ENCODE measurements at places on chromosomes 3 and 15. TPM values are rescaled to one million over a fixed set of nuclear protein-coding genes. Genes with fewer than 3 reads are reported as not detected.

Gene CTDSPL
- total RNA-seq, result 36.4 TPM

Gene SENP8
- 5.7 TPM for total RNA-seq

Gene WNT7A
- 0.03 TPM for total RNA-seq

Gene DYNC1LI1
- 41.1 TPM for total RNA-seq

Gene SERPINI2
- total RNA-seq, result not detected

Gene FES
- total RNA-seq, result not detected

Gene PRR20G
- total RNA-seq, result not detected

Gene SAMMSON
- total RNA-seq, result 0.78 TPM

DNA sequence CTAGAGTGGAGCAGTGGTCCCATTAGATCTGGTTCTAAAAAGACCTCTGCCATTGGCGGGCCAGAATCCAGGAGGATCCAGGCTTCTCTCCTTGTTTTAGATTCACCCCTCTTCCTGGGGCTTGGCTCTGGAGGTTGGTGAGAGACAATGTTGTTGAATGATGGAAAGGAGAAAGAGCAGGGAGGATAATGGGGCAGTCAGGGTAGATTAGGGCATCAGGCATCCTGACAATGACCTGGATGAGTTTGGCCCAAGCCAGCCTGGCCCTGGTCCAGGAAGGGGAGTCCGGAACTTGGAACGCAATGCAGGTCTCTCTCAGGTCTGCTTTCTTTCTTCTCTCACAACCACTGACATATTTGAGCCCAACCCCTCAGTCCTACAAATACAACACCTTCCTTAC, 260.1 kb upstream of the RASGRP1 start:
- no peak for DNase-seq

GRCh38 chr3:58085616-58086015, 77.4 kb downstream of the FLNB start:
- DNase-seq, result no peak

DNA sequence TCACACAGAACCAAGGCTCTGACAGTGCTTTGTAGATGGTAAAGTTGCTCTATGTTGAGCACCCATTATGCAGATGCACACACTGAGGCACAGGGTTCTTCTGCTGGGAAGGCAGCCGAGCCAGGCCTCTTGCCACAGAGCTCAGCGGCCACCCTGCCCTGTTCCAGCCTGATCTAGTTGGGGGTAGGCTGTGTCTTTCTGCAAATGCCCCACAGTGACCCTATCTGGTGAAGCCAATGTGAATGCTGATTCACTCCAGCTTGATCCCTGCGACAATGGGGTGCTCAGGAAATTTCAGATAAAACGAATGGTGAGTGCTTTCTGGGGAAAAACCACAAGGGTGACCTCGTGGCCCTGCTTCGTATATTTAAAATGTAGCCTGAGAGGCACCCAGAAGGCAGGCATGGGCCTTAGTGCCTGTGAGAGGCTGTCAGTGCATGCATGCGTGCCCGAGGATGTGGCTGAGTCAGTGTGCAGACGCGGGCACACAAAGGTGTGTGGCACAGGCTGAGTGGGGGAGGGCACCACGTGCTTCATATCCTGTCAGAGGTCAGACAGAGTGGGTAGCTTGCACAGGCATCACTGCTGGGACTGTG, 85.7 kb downstream of the ATP2B2 start:
- DNase-seq, result peak; percentile 76

GRCh38 chr3:186821429-186822387, 15.4 kb upstream of the RFC4 start:
- peak; percentile 28 for DNase-seq

GRCh38 chr3:186359078-186359477, 3.0 kb downstream of the DGKG start:
- DNase-seq, result no peak

- DNase-seq, result peak; percentile 78
These were observed 110.5 kb upstream of the RAP2B start for GRCh38 chr3:153051427-153052095.

DNA sequence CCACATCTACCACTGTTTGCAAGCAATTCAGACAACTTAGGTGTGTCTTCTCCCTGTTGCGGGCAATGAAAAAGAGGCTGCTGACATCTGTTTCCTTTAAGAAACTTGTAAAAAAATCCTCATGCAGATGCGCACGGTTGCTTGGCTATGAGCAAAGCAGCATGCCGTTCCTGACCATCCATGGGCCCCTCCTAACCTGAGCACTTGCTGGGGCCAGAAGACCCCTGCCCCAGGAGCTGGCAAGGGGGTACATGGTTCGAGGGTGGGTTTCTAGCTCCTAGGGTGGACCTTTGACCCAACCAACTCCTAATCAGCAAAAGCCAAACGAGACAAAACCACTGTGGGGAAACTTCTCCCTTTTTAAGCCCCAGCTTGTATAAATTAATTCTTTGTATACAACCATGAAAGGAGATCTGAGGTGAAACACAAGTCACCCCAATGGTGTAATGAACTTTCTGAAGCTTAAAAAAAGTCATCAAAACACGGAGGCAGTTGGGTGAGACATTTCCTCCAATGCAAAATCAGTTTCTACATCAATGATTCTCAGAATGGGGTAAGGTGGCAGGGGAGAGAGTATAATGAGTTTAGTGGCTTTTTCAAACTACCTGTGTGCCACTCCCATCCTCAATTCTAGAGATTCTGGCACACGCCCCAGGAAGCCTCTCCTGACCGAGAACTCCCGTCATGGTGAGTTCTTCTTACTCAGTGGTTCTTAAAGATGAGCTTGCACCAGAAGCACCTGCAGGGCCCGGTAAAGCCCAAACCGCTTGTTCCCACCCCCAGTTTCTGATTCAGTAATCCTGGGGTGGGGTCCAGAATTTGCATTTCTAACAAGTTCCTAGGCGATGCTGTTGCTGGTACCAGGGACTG, 44.1 kb downstream of the CPN2 start:
- no peak for DNase-seq

DNA sequence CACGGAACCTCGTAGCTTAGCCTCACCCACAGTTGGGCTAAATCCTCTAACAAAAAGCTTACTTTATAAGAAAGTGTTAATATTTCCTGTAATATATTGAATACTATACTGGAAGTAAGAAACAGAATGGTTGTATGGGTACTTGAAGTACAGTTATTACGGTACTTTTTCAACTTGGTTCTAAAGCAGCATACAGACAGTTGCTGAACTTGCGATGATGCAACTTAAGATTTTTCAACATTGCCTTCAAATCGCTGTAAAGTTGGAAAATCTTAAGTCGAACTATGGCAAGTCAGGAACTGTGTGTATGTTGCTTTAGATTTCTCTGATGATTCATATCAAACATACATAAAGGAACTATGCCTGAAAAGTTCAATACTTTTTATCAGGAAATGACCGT, 204.4 kb upstream of the C2CD4B start:
- DNase-seq, result no peak

DNA sequence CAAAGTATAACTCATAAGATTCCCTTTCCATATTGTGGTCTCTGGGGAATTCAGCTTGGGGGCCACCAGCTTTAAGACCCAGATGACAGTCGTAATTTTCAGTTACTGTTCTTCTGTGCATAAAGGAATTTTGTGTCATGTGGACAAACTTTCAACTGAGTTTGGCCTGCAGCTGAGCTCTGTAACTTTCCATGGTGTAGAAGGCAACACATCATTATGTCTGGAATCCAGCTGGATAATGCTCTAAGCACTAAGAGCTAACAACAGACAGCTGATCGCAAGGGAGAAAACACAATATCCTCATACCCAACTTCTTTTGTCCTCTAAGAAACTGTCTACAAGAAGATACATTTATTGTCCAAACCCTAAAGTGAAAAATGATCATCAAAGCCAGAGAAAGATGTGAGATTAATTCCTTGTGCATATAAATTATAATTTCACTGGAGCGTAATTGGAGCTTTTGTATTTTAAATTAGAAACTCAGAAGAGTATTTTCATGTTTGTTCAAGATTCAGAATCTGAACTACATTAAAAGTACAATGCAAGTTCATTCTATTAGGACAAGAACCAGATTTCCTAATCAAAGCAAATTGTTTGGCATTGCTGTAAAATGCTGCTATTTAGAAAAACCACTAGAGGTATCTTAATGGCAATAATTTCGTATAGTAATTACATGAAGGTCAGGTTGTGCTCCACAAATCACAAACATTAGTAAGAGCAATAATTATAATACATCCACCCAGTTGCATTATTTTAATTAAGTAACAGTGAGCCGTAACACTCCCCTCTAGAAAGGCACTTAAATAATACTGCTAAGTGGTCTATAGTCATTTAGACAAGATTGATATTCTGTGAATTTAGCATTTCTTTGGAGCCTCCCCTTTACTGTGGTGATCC, 218.8 kb downstream of the ATP8B4 start:
- no peak for DNase-seq

DNA sequence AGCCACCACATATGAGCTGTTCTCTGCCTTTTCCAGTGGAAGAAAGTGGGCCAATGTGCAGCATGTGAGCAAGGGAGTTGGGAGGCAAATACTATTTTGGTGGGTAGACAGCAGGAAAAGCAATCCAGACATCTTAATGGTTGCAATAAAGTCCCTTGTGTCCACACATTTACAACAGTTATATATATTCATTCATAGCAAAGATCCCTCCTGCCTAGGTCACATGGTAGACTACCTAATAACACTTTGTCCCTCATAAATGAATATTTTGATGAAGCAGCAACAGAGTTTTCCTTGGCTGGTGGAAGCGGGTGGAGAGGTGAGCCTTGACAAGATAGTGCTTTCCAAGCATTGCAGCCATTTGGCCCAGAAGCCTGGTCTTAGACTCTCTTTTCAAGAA, 6.2 kb upstream of the NSMCE3 start:
- no peak for DNase-seq

DNA sequence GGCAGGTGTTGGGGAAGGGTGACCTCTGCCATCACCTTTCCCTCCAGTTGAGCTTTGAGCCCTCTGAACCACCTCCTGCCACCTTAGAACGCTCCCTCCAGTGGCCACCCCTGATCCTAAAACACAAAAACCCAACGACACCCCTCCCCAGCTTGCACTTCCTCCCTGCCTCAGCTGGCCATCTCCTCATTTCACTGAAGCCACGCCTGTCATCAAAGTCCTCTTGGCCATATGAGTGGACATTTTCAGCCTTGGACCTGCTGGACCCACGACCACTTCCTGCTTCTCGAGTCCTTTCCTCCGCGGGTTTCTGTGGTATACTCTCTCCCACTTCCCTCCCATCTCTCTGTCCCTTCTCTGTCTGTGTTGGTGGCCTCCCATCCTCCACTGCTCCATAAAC, 48.5 kb upstream of the NR2C2 start:
- DNase-seq, result no peak

GRCh38 chr3:180947761-180948390, 35.4 kb downstream of the FXR1 start:
- no peak for DNase-seq

DNA sequence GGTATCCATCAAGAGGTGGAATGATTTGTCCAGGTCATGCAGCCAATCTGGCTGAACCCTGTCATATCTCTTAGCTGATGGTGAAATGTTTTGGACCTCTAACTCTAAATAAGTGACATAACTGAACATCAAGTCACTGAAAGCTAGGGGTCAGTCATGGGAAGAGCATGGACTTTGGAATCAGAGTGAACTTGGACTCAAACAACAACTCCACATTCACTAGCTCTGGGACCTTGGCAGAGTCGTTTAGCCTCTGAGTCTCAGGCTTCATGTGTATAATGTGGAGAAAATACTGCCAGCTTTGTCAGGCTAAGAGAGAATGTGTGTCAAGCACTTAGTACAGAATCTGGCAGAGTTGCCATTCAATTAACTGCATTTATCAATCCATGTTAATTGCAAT, 557.8 kb upstream of the CFAP20DC start:
- DNase-seq, result no peak

DNA sequence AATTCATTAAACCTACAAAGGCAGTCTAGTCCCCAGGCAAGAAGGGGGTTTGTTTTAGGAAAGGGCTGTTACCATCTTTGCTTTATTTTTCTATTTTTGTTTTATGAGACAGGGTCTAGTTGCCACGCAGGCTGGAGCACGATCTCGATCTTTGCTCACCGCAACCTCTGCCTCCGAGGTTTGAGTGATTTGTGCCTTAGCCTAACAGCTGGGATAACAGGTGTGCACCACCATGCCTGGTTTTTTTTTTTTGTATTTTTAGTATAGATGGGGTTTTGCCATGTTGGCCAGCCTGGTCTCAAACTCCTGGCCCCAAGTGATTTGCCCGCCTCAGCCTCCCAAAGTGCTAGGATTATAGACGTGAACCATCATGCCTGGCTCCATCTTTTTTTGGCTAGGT, 4.9 kb downstream of the HIGD1A start:
- DNase-seq, result no peak

DNA sequence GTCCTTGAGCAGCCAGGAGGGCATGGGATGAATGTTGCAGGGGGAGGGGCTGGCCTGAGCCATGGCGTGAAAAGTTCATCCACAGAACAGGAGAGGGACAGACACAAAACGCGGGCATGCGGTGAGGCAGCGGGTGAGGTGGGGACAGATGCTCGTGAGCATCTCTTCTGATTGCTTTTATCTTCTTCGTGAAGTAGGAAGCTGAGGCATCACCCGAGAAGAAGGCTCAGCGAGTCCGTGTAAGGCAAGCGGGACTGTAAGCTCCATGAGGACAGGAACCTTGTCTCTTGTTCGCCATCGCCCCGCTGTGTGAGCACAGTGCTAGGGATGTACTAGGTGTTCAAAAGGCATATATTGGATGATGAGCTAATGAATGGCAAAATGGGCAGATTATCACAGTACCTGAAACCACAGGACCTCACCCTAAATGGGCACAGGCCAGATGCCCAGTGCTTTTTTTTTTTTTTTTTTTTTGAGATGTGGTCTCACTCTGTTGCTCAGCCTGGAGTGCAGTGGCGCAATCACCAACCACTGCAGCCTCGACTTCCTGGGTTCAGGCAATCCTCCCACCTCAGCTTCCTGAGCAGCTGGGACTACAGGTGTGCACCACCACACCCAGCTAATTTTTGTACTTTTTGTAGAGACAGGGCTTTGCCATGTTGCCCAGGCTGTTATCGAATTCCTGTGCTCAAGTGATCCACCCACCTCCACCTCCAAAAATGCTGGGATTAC, 46.8 kb downstream of the CPN2 start:
- DNase-seq, result no peak

DNA sequence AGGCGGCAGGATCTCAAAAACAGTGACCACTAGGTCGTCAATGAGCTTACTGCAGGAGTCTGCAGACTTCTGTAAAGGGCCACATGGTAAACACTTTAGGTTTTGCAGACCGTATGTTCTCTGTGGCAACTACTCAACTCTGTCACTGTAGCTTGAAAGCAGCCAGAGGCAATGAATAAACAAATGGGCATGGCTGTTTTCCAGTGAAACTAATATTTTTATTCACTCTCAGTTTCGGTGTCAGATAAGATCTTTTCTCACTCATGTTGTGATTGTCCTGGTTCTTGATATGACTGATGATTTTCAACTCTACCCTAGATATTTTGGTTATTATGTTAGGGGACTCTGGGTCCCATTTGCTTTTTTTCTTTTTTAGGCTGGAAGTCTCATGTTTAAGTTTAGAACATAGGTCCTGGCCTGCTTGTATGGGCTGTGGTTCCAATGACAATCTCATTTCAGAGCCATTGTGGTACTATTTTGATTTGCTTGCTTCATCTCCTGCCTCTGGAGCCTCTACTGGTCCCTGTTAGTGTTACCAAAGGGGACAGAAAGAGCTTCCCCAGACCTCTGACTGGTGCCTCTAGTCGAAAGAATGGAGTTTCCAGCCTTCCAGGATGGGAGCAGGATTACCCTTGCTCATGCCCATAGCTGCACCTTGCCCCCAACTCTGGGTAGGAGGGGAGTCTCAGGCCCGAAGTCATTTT, 222.0 kb downstream of the STT3B start:
- DNase-seq, result no peak

GRCh38 chr3:183214277-183214612, 38.8 kb upstream of the B3GNT5 start:
- no peak for DNase-seq

- no peak for DNase-seq
These were observed 306.0 kb downstream of the WDR72 start for GRCh38 chr15:53453253-53454105.

All from Caki2 (cell line).